ENCODE measurements at places on chromosomes 12 and 14.

DNA sequence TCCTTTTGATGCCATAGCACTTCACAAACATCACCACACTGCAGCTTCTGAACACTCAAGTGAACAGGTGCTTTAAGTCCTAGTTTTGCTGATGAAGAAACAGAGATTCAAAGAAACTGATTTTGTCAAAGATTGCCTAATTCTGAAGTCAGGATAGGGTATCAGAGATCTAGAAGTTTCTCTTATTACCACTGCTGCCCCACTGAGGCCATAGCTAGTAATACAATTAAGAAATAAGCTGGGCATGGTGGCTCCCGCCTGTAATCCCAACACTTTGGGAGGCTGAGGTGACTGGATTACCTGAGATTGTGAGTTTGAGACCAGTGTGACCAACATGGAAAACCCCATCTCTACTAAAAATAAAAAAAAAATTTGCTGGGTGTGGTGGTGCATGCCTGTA, 458.3 kb upstream of the SEL1L start:
- no peak for DNase-seq

DNA sequence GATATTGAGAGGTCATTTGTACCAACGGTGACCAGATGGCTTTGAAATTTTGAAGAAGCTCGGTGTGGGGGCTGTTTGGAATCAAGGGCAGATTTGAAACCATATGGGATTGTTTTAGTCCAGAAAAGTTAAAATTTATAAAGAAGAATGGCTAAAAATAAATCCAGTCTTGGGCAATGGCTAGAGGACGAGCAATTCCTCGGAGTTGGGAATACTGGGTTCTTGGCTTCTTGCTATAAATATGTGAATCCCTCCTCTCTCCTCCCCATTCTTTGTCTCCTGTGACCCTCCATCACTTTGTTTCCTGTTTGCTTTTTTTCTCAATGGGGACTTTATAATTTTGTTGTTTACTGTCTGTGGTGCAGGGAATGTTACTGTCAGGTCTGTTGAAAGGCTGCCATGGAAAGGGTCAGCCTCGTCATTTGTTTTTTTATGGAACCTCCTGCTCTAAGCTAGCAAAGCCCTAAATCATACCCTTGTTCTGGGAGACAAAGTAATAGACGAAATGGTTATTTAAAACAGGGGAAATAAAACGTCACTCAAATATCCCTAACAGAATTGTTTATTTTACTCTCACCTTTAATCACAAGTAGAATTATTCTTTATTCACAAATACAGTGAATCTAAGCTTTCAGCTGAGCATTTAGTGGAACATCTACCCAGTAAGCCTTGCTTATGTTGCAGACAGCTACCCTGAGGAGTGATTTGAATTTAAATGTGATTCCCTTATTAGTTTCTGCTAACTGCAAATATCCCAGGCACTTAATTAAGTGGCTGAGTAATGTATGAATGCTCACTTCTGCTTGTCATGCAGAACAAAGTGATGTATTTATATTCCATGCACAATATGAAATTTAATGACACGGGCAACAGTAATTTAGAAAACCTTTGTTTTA, 273.1 kb upstream of the NOVA1 start:
- DNase-seq = no peak

GRCh38 chr12:64273527-64274403, 51.7 kb upstream of the KICS2 start:
- DNase-seq = no peak

GRCh38 chr14:22469538-22470303, 119.3 kb downstream of the DAD1 start:
- no peak for DNase-seq

GRCh38 chr14:69753860-69754259, 13.1 kb upstream of the SRSF5 start:
- DNase-seq = no peak

- no peak for DNase-seq
Observed at GRCh38 chr14:88729159-88729558, 63.6 kb downstream of the EML5 start.

DNA sequence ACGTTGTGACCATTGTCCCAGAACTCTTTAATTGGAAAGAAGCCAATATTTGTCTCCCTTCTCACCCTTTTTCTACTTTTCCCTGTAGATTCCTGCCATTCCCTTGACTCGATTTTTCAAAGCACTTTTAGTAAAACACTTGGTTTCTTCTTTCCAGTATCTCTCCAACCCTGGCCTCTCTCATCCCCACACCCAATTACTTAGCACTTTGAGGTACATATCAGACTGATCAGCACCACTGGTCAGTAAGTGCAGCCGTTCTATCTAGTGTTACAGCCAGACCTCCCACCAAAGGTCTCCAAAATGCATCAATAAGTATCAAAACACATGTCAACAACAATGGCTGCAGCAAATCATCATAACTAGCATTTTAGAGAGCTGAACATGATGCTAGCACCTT, 141.9 kb downstream of the BTG1 start:
- no peak for DNase-seq

DNA sequence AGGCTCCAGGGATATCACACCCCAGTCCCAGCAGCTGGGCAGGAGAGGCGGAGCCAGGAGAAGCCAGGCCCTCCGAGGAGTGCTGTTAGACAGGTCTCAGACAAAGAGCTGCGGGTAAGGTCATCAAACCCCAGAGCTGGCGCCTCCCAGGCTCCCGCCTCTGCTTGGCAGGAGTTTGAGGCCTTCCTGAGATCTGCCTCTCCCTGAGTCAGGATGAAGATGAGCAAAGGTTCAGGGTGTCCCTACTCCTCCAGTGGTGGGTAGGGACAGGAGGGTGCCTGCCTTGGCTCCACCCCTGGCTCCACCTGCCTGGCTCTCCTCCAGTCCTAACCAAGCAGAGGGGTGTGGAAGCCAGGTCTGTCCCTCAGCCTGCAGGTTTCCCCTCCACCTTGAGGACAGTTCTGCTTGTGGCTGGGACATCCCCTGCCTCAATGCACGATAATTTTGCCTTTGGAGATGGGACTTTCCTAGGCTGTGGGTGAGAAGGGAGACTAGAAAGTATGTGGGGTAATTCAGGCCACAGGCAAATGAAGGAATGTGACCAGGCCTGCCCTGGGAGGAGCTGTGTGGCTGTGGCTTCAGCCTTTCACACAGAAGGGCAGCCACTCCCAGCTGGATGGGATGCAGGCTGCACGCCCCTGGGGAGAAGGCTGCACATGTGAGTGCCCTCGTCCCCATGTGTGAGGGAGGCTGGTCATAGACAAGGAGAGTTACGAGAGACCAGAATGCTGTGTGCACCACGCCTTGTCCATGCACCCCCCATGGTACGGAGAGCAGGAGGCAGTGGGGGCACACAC, 2.2 kb downstream of the PLEKHG6 start:
- no peak for DNase-seq

GRCh38 chr12:131066207-131066885, 112.6 kb downstream of the ADGRD1 start:
- DNase-seq = no peak

GRCh38 chr14:58821421-58821820, 183.7 kb downstream of the DACT1 start:
- DNase-seq = no peak

Measured in activated T-helper 2 cell treated with anti-CD3 and anti-CD28 coated beads, Interferon-gamma antibody, Interleukin-2, Interleukin-4, amounts not matched to agents 10 μg/mL and 5 μg/mL and 100 μg/mL, durations not matched to agents 14 hours and 24 hours and 36 hours (primary cell).